ENCODE measurements at places on chromosomes 5 and 9.

DNA sequence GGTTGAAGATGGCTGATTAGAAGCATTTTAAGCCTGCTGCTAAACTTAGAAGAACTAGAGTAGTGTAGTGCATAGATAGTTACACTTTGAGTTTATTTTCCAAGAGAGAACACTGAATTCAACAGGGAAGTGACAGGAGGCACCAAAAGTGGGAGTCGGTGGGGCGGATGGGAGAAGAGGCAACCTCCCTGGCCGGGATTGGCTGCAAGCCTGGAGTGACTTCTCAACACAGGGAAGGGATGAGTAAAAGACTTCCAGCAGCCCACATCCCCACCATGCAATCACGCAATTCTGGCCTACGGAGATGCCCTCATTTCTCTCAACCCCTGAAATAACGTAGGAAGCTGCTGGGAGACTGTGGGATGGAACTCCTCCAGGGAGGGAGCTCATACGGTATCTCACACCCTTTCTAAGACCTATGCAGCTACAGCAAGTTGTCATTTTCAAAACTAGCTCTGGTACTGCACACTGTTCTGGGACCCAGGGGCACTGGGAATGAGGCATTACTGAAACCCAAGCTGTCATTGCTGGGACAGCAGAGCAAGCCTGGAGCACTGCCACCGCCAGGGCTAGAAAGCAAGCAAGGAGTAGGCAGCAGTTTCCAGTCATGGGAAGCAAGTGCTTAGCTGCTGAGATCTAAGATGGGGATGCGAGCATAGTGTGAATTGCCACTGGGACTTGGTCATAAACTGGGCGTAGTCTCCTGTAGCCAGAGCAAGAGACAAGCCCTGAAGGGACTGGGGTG, 331.6 kb upstream of the PTGER4 start:
- DNase-seq = no peak

DNA sequence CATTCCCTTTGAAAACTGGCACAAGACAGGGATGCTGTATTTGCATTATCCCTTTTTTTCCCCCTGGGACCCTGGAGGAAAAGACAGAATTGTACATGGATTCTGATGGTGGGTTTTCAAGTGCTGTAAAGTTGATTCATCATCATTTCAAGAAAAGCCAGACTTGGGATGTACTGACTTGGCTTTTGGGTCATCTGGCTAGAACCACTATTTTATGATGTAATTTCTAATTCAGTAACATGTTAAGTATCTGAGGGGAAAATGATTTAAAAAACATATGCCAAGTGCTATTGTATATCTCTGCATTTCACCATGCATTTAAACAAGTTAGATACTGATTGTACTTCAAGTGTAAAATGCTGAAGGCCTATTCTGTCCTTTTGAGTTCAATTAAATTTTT, 15.2 kb upstream of the MAP3K1 start:
- DNase-seq = no peak

- no peak for DNase-seq
Observed at GRCh38 chr5:62271370-62271769, 34.6 kb upstream of the KIF2A start.

- DNase-seq = no peak
Observed at GRCh38 chr5:107268241-107268640, 402.5 kb downstream of the EFNA5 start.

DNA sequence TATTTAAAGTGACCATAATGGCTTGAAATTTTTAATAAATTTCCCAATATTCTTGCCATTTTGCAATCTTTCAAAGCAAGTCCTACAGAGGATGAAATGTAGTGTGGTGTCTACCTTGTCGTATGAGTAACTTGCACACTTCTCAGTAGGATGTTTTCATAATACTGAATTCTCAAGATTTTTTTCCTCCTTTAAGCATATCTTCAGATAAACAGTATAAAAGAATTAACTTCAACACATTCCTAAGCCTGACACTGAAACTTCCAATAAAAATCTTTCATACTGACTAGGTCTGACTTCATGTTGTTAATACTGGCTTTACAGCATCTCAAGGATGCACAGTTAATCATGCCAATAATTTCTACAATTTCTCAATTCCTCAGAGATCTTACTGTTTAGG, 62.0 kb downstream of the DROSHA start:
- DNase-seq = no peak

DNA sequence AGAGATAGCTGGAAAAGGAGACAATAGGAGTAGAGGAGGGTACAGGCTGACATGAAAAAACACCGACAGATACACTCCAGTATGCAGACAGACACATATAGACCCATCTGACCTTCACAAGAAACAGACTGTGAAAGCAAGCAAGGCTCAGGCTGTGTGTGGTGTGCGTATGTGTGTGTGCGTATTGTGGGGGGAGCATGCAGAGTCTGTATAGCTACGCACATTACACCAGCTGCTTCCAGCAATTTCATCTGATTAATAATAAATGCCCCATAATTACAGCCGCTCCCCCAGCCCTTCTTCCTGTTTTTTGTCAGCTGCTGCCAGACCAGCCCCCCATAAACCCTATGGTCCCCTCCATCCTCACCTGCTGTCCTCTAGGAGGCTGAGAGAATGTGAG, 6.7 kb downstream of the CNTFR start:
- DNase-seq = no peak

DNA sequence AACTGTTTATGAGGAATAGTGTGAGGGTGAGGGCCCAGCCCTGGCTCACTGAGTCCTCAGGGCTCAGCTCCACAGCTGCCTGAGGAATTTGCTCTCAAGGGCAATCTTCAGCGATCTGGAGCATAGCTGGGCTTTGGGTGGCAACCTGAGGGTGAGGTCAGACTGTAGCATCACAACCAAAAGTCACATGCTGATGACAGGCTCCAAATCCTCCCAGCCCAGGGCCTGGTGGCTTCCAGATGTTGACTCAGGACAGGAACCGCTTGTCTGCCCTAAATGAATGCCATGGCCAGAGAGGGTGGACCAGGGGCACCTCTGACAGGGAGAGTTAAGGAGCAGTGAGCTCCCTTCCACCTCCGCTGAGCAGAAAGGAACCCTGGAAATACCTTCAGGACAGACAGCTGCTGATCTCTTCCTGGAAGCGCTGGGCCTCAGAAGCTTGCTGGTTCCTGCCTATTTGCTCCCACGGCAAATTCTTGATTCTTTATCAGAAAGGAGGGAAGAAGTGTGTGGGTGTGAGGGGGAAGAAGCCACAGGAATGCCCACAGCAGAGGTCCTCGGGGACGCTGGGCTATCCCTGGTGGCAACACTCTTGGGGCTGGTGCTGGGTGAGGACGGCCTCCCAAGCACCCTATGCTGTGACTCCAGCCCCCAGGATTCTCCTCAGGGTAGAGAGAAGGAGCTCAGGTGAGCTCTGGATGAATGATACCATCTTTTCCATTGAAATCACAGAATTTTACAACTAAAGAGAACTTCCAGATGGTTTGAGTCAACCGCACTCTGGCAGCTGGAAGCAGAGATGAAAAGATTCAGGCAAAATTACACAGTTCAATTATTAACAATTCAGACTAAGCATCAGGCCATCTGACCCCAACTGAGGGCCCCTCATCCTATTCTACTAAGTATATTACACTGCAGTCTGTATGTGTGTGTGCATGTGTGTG, 13.8 kb upstream of the CTSL start:
- DNase-seq = no peak

- no peak for DNase-seq
Observed at GRCh38 chr5:93915142-93915553, 173.7 kb upstream of the POU5F2 start.

DNA sequence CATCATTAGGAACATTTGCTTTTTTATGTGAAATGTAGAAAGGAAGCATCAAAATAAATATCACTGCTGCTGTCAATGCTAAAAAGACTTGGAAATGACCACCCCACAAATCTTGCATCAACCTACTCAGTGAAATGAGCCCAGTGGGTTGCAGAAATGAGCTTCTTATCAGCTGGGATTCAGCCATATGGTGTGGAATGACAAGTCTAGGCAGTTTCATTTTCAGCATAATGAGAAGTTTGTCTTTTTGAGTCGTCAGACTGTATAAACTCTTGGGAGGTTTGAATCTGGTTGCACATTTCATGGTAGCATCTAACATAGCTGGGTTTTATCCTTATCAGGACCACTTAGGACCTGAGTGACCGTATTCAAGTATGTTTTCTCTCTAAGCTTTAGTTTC, 251.1 kb upstream of the PPP1R2B start:
- no peak for DNase-seq

GRCh38 chr5:55594671-55595070, 59.9 kb upstream of the PLPP1 start:
- DNase-seq = no peak

GRCh38 chr9:99411479-99412115, 189.5 kb downstream of the SEC61B start:
- no peak for DNase-seq

GRCh38 chr9:12784461-12785259, 9.8 kb downstream of the LURAP1L start:
- no peak for DNase-seq

DNA sequence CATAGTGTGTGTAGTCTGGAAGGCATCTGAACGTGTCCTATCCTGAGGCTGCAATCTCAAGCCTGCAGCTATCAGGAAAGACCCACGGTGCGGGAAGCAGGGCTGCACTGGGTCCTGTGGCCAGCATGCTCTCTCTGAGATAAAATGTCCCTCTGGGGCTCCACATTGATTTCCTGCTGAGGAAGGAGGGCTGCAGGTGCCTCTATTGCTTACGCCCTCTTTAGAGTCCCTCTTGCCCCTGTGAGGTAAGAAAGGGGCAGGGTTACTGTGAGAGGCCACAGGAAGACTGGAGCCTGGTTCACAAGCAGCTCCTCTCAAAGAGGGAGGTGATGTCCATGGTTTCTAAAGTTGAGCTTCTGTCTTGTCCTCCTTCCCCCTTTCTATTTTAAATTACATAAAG, 299.9 kb upstream of the RFX3 start:
- DNase-seq = no peak

DNA sequence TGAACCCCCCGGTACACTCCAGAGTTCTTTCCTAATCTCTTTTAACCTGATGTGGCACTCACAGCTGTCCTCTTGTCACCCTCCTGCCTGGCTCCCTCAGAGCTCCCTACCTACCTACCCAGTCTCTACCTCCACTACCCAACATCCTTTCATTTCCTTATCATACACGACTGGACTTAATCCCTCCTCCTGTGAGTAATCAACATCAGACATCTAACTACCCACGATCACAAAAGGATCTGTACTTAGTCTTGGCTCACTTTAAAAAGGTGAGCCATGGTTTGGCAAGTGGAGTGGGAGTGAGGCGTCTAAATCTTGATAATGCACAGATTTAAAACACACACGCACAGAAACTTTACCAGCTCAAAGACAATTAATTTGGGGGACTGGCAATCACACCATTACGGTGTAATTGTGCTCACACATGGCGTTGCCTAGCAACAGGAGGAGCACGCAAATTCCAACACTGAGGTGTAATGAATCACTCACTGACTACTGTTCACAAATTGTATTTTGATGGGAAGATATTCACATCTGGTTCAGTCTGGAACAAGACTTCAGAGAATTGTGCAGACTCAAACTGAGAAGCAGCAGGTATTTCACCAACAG, 235.9 kb downstream of the EPB41L4A start:
- DNase-seq = no peak

DNA sequence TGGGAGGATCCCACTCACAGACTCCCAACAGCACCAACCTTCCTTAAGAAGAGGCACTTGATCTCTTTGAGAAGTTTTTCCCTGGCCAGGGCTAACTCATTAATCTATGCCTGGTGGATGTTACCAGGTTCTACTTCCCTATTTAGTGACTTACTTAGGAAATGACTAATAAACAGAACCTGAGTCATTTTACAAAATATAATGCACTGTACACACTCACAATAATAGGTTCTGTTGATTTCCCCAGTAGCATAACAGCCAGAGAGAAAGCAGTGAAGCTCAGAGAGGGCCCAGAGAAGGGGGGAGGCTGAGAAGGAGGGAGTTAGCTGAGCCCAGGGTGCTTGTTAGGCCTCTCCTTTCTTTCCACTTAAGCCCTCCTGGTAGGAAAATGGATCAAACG, 27.1 kb downstream of the FRMD3 start:
- DNase-seq = no peak

GRCh38 chr5:107544967-107545366, 125.8 kb downstream of the EFNA5 start:
- DNase-seq = no peak

GRCh38 chr9:117359910-117360309, 54.9 kb downstream of the ASTN2 start:
- DNase-seq = no peak

DNA sequence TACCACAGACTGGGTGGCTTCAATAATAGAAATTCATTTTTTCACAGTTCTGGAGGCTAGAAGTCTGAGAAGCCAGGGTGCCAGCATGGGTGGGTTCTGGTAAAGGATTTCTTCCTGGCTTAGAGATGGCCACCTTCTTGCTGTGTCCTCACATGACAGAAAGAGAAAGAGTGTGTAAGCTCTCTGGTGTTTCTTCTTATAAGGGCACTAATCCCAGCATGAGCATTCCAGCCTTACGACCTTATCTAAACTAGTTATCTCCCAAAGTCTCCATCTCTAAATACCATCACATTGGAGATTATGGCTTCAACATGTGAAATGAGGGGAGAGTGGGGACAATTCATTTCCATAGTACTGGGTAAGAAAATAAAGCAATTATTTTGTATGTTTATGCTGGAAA, 226.5 kb upstream of the TUSC1 start:
- DNase-seq = no peak

- DNase-seq = no peak
Observed at GRCh38 chr5:54457094-54457862, 1.8 kb downstream of the HSPB3 start.

- no peak for DNase-seq
Observed at GRCh38 chr5:16759147-16759773, 142.5 kb upstream of the RETREG1 start.

DNA sequence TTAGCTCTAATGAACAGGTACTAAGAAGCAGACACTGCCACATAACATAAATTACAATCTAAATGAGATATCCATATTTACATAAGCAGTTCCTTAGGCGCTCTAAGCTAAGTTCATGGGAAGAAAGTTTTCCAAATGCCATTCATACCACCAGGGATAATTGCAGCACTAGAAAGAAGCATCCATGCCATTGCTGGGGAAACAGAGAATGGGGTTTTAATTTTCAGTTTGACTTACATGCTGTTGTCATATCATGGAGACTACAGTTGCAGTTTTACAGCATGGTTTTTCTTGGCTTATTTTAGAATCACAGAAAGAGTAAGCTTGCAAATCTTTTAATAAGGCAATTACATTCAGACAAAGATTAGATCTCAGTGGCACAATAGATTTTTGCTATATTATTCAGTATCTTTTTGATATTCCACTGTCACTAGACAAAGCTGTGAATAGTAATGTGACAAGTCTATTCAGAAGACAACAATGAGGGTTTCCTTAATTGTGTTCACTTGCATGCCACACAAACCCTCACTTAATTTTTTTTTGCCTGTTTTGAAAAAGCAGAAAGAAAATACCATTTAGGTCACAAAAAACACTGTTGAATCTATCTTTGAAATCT, 108.4 kb upstream of the ELAVL2 start:
- no peak for DNase-seq

GRCh38 chr9:129875181-129875611, 39.9 kb downstream of the USP20 start:
- DNase-seq = no peak
